Heart left ventricle (tissue), 16 donors: ENCODE measurements at places on chromosomes 4 and X. TPM values are rescaled to one million over a fixed set of nuclear protein-coding genes. Genes with fewer than 3 reads are reported as not detected.

DNA sequence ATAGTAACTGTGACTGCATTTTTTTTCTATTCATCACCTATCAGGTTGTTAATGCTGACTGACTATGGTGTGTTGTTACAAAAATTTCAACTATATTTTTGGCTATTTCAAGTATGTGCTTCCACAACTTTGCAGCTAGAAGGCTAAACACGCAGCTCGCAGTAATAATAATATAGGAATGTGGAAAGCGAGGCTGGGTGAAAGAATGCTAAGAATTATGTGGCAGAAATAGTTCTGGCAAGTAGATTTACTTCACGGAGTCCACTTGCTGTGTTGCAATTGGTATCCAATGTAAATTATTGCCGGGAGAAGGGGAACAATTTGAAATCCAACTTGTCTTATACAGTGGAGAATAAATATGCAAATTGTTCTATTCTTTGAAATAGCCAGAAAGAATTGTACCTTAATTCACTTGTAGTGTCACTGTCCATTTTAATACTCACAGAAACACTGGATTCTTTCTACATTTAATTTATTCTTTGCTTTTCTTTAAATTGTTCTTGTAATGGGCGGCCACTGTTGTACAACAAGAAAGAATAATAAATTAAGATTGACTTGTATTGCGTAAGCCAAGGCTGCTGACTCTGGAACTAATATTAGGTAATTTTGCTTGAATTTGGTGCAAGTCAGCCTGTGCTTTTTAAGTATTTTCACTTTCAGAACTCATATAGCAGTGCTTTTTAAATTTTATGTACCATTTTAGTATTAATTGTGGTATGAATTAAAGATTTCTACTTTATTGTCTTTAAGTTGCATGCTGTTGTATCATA, 154.9 kb downstream of the FRMPD4 start:
- DNase-seq, result no peak

CENPVL2 gene
- not detected for total RNA-seq

CPZ gene
- not detected for total RNA-seq

DCLK2 gene
- 33.5 TPM for total RNA-seq

GRCh38 chr4:41715155-41715554, 33.4 kb downstream of the PHOX2B start:
- DNase-seq, result no peak

EDA gene
- total RNA-seq, result 7.7 TPM

SAGE1 gene
- not detected for total RNA-seq

GRCh38 chr4:181272422-181272821, 970.8 kb upstream of the TENM3 start:
- peak; percentile 19 for DNase-seq

UGT2B11 gene
- not detected for total RNA-seq

DNA sequence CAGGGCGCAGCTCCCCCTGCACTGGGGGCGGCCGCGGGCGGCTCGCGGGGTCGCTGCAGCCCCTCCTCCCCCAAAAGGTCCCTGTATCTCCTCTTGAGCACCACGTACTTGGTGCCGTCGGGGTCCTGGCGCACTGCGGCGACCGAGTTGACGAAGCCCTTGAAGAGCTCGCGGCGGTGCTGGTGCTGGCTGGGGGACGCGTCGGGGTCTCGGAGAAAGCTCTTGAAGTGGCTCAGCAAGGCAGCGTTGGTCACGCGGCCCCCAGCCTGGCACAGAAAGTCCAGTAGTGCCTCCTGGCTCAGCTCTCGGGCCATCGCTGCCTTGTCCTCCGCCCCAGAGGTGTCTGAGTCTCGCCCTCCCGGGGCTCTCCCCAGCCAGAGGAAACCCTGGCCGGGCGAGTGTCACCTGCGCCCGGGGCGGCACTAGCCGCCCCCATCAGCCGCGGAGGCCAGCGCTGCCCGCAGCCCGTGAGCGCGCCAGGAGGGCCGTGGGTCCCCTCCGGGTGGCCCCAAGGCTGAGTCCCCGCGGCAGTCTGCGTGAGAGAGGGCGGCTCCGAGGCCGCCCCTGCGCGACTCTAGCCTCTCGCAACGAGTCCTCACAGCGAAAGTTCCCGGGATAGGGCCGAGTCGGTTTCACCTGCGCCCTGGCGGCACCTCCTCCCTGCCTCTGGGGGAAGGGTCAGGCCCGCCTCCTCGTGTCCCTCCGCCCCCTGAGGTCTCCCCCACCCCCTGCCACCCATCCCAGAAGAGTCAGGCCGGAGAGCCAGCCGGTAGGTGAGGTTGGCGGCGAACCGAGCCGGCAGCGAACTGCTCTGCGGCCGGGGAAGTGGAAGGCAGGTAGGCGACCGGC, at the start of gene SOWAHB:
TSS of gene SOWAHB (minus strand) at position 609 of the 849 bp plus-strand sequence. CDS start at position 314, 295 bp downstream.
- DNase-seq, result no peak

GRCh38 chrX:100379388-100379986, 30.6 kb downstream of the PCDH19 start:
- DNase-seq, result no peak
